ENCODE measurements at places on chromosomes 1 and 21. TPM values are rescaled to one million over a fixed set of nuclear protein-coding genes. Genes with fewer than 3 reads are reported as not detected.

Gene KRTAP11-1
- not detected for total RNA-seq

Gene S100A7
- not detected for total RNA-seq

Gene IFNAR2
- 5.3 TPM for total RNA-seq

DNA sequence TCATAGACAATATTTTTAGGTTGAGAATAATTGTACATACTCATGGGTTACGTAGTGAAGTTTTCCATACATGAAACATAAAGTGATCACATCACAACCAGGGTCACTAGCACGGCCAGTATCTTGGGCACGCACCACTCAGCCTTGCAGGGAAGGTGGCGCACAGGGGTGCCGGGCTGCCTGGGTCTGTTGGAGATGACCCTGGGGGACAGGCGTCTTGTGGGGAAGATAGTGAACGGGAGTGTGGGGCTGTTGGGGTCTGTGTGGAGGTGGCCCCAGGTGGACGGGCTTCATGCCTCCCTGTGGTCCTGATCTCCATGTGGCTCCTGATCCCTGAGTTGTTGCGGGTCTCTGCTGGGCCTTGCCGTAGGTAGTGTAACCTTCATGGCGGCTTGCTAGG lies 38.3 kb upstream of the PRSS38 start:
- no peak overlapping the region for H3K4me3 ChIP-seq
- peaks cover 22% of the 10 kb centered on the region for H3K4me1 ChIP-seq
- no peaks in the 10 kb centered on the region for H3K27me3 ChIP-seq
- peaks cover 41% of the 10 kb centered on the region for H3K36me3 ChIP-seq

DNA sequence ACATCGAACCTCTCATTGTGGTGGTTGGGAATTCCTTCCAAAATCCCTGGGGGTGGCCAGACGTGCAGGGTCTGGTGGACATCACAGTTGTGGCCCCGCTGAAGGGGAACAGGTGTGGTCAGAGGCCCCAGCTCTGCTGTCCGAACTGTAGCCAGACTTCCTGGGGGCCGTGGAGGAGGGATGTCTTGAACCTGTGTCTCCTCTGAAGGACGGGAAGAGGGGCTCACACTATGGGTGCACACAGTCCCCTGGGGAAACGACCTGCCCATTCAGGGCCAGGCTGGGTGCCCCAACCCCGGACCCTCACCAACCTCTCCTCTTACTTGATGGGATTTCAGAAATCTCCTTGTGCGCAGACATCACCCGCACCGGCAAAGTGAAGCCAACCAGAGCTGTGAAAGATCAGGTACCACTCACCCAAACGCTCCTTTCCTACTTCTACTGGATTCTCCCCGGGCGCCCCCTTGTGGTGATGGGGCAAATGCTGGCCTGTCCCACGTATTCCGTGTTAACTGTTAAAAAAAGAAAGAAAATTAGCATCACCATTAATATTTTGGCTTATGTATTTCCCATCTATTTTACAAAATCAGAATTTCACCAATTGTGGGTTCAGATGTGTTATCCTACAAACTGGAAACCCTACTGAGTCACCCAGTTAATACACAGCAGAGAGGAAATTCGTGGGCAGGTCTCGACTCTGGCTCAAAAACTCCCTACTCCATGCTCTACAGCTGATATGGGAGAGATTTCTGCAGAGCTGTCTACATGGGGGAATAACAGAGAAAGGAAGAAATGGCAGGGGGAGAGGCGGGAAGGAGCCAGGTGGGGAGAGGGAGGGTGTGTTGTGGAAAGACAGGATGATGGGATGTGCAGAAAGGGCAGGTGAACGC lies 28.1 kb downstream of the PADI4 start:
- no peak overlapping the region for H3K27ac ChIP-seq
- no peaks in the 10 kb centered on the region for H3K4me1 ChIP-seq
- H3K4me3 ChIP-seq = no peak overlapping the region

- H3K4me1 ChIP-seq = peaks cover 4% of the 10 kb centered on the region
- H3K27me3 ChIP-seq = no peaks in the 10 kb centered on the region
- no peaks in the 10 kb centered on the region for H3K36me3 ChIP-seq
- H3K4me3 ChIP-seq = no peak overlapping the region
- DNase-seq = no peak
Observed at GRCh38 chr1:15820478-15820877, 13.0 kb upstream of the UQCRHL start.

GRCh38 chr1:205589618-205590456 lies 42.0 kb downstream of the ELK4 start:
- no peak for DNase-seq
- H3K27ac ChIP-seq = no peak overlapping the region

DNA sequence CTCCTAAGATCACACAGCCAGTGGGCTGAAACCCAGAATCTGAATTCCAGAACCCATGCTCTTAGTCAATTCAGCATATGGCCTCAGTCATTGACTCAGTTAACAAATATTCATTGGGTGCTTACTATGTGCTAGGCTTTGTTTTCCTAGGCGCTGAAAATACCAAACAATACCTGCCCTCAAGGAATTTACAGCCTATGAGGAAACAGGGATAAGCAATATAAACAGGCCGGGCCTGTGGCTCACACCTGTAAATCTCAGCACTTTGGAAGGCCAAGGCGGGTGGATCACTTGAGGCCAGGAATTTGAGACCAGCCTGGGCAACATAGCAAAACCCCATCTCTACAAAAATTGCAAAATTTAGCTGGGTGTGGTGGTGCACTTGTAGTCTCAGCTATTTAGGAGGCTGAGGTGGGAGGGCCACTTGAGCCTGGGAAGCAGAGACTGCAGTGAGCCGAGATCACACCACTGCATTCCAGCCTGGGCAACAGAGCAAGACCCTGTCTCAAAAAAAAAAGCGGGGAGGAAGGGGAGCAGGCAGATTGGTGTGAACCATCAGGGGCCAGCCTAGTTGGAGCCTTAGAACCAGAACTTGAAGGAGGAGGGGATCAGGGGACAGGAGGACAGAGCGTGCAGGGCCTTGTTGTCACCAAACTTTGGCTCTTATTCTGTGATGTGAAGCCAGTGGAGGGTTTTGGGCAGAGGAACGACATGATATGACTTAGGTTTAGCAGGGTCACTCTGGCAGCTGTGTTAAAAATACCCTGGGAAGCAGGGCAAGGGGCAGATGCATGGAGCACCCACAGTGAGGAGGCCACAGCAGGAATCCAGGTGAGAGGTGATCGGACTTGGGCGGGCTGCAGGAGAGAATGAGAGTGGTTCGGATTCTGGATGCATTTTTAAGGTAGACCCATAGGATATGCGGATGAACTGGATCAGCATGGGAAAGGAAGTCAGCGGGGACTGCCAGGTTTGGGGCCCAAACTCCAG lies 5.8 kb downstream of the TINAGL1 start:
- H3K27ac ChIP-seq = peak overlapping the region; percentile 92
- no peak for DNase-seq
- H3K36me3 ChIP-seq = peaks cover 75% of the 10 kb centered on the region
- peaks cover 69% of the 10 kb centered on the region for H3K4me1 ChIP-seq
- no peaks in the 10 kb centered on the region for H3K27me3 ChIP-seq

DNA sequence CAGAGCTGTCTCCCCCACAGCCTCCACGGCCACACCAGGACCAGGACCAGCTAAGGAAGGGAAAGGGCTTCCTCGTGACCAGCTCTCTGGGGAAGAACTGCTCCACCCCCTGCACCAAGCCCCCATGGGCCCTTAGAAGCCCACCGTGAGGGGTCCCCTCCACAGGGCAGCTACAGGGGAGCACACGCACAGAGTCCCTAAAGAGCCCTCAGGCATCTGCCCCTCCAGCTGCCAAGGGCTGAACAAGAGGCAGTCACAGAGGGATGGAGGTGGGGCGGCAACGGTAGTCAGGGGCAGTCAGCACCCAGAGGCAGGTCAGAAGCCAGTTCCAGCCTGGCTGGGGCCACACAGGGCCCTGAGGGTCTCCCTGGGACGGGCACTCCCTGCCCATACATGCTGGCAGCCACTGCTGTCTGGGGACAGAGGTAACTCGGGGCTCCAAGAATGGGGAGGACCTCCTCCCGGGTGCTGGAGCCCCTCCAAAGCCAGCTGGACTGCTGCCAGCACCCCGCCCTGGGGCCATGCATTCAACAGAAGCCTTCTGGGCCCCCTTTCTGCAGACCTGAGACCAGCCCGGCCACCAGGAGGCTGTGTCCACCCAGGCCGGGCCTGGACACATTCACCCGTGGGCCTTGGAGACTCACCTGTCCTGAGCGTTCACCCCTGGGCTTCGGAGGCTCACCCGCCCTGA lies 18.7 kb downstream of the SLC19A1 start:
- no peaks in the 10 kb centered on the region for H3K27me3 ChIP-seq
- no peak overlapping the region for H3K27ac ChIP-seq
- H3K36me3 ChIP-seq = no peaks in the 10 kb centered on the region
- no peak for DNase-seq
- no peaks in the 10 kb centered on the region for H3K4me1 ChIP-seq

DNA sequence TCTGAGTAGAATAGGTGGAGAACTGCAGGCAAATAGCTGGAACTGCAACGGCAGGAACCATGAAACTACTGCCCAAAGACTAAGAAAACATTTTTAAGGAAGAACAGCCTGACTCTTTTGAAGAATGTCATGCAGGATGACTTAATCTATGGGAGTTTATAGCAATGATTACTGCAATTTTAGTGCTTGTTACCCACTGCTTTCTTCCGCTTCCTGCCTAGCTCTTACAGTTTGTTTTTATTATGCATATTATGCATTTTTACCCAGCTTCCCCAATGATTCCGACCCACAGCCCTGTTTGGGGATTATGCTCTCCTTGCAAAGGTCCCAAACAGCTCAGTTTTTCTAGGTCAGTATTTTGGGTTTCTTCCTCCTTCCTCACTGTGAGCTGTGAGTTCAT lies 71.2 kb downstream of the PCNX2 start:
- peaks cover 6% of the 10 kb centered on the region for H3K36me3 ChIP-seq
- no peak overlapping the region for H3K27ac ChIP-seq
- H3K4me1 ChIP-seq = no peaks in the 10 kb centered on the region
- H3K4me3 ChIP-seq = no peak overlapping the region

- H3K27ac ChIP-seq = peak within 1 kb of the TSS; percentile 93
- peaks cover under 1% of the 10 kb centered on the region for H3K36me3 ChIP-seq
- DNase-seq = no peak
- peak within 1 kb of the TSS; percentile 90 for H3K4me3 ChIP-seq
Observed at GRCh38 chr1:53946252-53947171, at the start of gene LRRC42. LRRC42 (plus strand) TSS chr1:53946350; CDS start chr1:53952000, 5,650 bp downstream.

GRCh38 chr21:43743947-43744346 lies 25.0 kb downstream of the PDXK start:
- no peak overlapping the region for H3K4me3 ChIP-seq
- DNase-seq = no peak
- no peak overlapping the region for H3K27ac ChIP-seq
- H3K27me3 ChIP-seq = no peaks in the 10 kb centered on the region
- peaks cover 8% of the 10 kb centered on the region for H3K4me1 ChIP-seq
- H3K36me3 ChIP-seq = peaks cover 6% of the 10 kb centered on the region

DNA sequence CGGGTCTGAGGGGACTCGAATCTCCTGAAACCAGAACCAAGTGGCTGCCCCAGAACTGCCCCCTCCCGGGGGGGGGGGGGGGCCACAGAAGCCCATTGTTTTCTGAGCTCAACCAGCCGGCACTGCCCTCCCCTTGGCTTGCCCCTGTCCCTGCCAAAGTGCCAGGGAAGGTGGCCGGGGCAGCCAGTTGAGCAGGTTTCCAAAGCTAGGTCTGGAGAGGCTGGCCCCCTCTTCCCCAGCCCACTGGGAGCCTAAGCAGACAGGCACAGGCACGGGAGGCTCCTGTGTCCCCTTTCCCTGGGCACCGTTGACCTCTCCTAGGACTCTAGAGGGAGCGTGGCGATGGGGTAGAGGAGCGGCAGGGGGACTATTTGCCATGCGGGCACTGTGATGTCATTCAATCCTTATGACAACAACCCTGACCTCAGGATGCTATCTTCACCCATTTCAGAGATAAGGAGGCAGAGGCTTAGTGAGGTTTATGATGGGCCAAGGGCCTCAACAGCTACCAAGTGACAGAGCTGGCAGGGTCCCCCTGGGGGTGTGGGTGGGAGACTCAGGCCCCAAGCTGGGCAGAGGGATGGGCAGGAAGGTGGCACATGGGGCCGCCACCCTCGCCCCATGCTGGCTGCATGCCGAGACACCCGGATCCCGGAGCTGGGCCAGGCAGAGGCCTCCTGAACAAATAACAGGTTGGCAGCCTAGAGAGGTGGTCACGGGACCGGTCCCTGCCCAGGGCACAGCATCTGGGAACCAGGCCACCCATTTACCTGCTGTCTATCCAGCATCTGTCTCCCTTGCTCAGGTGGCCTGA lies 35.0 kb downstream of the RAP1GAP start:
- H3K27me3 ChIP-seq = no peaks in the 10 kb centered on the region
- no peaks in the 10 kb centered on the region for H3K4me1 ChIP-seq
- DNase-seq = no peak
- H3K27ac ChIP-seq = no peak overlapping the region
- no peak overlapping the region for H3K4me3 ChIP-seq
